ENCODE measurements at places on chromosomes 1 and 21.

DNA sequence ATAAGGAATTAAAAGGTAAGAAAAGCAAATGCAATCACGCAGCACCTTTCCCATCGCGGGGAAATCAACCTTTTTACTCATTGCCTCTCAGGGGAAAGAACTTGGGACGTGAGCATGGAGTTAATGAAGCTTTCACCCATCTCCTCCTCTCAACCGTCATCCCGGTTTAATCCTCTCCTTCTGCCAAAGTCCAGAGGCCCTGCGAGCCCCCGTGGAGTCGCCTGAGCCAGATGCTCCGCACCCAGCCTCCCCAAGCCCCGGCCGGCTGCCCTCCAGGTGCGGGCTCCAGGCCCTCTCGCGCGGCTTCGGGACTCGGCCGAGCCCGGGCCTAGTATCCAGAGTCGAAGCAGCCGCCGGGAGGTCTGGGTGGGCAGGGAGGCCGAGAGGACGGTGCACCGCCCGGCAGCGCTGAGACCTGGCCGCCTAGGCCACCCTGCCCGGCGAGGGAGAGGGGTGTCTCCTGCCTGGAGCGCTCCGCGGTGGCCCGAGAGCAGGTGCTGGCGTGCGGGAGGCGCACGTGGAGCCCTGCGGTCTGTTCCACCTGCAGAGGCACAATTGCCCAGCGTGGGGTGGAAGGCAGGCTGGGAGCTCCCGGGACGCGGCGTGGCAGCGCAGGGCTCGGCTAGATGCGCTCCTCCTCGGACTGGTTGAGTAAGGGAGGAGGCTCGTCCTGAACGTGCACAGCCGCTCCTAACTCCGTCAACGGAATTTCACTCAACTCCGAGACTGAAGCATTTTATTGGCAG is 218.5 kb downstream of the SDCCAG8 start:
- no peak for DNase-seq

GRCh38 chr1:221708987-221709386 is 32.9 kb downstream of the DUSP10 start:
- DNase-seq = no peak

DNA sequence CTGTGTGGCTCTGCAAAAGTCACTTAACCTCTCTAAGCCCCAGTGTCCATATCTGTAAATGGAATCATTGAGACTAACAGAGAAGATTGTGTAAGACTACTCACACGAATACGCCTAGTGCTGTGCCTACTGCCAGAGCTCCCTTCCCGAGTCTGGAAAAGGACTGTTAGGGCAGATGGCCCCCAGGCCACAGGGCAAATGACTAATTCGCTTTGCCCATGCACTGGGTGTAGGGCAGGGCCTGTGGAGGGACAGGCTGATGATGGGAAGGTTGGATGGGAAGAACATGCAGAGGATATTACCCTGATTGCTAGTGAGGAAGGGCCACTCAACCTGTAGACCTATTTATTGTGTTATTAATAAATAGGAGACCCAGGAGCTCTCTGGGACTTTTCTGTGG is 4.2 kb upstream of the GPR61 start:
- no peak for DNase-seq

GRCh38 chr21:34576041-34576511 is 38.8 kb downstream of the RCAN1 start:
- DNase-seq = no peak

- no peak for DNase-seq
Observed at GRCh38 chr1:25456502-25456901, 25.8 kb downstream of the MACO1 start.

GRCh38 chr1:41312991-41313645 is 48.1 kb upstream of the FOXO6 start:
- DNase-seq = no peak

- no peak for DNase-seq
Observed at GRCh38 chr21:16069178-16070112, 339.7 kb downstream of the USP25 start.

DNA sequence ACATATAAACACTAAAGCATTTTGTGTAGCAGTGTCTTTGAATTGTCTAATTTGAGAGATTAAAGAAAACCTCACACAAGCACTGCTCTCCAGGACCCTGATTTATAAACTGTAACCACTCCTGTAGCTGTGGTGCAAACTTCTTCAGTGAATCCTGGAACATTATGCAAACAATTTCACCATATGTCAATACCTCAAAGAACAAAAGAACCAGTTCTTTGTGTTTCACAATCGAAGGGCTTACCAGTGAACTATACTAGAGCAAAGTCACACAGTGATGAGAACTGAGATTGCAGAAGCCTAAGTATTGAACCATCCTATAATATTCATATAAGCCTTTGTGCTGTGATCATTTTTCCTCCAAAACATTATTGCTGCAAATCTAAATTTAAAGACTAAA is 21.5 kb downstream of the DPH5 start:
- DNase-seq = no peak

- no peak for DNase-seq
Observed at GRCh38 chr1:173453982-173454381, 23.2 kb upstream of the PRDX6 start.

DNA sequence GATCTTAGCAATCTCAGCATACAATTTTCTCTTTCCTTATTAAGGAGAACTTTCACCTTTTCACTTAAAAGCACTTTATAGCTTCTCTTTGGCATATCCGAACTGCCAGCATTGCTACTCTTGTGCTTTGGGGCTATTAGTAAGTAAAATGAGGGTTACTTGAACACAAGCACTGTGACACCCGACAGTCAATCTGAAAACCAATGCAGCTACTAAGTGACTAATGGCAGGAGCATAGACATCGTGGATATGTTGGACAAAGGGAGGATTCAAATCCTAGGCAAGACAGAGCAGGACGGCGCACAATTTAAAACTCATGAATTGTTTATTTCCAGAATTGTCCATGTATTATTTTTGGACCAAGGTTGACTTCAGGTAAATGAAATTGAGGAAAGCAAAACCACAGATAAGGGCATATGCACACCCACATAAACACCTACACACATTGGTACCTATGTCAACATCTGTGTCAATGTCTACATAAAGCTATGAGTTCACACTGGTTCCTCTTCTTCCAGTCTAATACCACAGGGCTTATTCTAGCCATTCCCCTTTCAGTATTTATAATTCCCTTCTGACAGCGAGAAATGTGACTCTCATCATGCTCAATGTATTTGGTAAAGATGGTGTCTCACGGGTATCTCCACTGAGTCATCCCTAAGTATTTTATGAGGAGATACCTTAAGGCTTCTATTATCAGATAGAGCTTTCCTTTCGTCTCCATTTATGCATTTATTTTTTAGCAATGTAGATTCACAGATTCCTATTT is 75.3 kb upstream of the RALGPS2 start:
- no peak for DNase-seq
